ENCODE measurements at places on chromosomes 3 and 15.

DNA sequence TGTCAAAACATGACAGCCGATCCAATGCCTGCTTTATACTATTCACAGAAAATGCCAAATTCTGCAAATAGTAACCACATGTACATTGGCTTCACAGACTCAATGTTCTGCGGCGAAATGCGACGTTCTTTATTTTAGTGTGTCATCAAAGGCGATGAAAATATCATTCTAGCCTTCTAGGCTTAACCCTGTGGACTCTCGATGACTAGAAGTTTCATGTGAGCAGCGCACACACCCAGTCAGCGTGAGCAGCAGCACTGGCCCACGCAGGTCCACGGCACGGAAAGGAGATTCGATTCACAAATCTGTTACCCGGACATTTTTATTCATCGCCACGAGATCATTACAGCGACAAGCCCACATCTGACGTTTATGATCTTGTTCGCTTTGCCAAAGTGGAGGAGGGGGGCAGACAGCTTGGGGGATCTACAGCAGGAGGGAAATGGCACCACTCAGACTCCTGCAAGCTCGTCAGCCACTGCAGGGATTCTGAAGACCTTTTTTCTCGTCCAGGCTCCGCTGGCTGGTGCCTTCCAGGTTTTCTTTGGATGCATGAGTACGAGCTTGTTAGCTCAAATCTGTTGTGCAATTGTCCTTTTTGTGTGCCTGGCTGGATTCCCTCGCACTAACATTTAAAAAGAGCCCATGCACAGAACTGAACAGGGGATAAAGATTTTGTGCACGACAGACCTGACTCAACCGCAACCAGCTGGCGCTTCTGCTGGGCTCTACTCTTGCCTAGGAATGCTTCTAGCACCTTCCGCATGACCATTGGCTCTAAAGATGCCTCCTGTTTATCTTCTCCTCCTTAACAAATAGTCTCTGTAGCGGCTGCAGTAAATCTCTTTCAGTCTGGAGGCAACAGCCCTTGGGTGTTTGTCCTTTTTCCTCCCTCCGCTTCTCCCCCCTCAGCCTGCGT lies 938.4 kb downstream of the MCTP2 start:
- no peak for DNase-seq

DNA sequence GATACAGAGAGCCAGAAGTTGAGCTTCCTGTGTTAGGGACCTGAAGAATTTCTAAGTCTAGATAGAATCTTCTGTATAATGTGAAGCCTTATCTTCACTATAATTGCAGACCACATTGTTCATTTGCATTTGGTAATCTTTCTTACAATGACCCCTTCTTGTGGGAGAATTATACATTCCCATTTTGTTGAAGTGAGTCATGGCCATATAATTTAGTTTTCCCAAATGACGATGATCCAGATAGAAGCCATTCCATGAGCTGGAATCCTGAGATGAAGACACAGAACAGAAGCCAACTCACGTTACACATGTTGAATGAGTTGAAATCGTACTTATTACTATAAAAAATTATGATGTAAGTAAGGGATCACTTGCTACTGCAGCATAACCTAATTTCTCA lies 187.8 kb downstream of the TUSC7 start:
- no peak for DNase-seq

GRCh38 chr3:188754267-188754666 lies 417.5 kb upstream of the TPRG1 start:
- no peak for DNase-seq

DNA sequence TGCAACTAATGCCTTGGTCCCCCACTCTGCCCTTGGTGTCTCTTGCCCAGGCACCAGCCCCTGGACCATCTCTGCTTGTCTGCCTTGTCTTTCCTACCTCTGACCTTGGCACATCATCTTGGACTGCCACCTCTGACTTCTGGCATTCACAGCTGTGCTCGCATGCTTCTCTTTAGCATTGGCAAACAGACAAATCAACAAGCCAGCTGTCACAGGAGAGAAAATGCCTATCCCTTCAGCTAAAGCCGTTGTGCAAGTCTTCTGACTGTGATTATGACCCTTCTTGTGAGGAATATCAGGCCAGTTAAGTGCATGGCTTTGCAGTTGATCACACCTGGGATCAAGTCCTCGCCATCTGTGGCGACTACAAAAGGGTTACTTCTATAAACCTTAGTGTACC lies 84.6 kb downstream of the PRICKLE2 start:
- DNase-seq: no peak

GRCh38 chr3:196354132-196354531 lies 15.9 kb upstream of the TM4SF19 start:
- DNase-seq: no peak

GRCh38 chr15:96197721-96198120 lies 132.8 kb upstream of the NR2F2 start:
- DNase-seq: no peak

DNA sequence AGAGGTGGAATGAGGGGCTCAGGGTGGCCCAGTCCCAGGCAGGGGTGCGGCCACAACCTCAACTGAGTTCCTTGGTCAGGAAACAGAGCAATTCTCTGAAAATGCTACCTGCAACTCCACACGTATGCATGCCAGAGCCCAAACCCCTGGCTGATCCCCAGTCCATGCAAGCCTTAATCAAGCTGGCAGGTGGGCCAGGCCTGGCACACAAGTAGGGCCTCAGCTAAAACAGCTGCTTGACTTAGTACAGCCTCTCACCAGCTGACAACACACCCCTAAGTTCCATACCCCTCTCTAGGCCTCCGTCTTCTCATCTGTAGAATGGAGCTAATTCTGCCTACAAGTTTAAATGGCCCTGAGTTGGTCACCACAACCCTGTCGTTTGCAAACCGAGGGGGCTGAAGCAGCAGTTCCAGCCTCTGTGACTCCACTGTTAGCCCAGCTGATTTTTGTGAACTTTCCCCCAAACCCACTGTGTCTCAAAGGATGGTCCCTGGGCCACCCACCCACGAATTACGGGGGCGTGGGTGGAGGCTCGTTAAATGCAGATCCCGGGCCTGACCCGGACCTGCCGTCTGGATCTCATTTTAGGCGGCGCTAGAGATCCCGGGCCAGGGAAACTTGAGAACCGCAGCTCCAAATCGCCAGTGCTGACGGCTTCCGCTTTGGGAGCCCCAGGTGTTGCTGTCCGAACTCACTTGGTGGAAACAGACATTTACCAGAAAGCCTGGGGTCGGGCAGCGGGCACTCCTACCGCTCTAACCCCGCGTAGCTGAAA lies 927 bp downstream of the CHDH start:
- DNase-seq: no peak

DNA sequence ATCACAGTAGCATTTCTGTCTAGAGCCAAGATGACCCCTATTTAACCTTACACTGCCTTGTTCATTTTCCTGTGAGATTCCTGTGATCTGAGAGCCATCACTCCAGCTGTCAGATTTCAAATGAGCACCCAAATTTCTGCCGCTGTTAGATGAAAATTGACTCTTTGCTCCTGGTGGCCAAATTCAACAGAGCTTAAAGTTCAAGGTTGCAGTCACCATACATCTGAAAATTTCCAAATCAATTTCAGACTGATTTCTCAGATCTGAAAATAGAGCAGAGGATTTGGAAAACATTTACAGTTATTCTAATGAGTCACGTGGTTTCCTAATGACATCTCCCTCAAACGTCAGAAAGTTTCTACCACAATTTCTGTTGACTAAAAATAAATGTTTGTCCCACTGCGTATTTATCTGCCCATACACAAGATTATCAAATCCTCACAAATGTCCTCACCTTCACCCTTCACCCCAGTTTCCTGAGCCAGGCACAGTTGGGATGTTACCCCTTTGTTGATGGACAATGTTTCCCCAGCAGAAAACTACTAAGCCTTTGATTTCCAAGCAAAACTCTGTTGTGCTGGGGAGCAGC lies 16.4 kb downstream of the HDC start:
- no peak for DNase-seq

- DNase-seq: no peak
These were observed 112.1 kb downstream of the SEMA5B start for GRCh38 chr3:122915300-122916055.

- DNase-seq: no peak
These were observed 1184.6 kb upstream of the EPHA6 start for GRCh38 chr3:95629802-95630201.

DNA sequence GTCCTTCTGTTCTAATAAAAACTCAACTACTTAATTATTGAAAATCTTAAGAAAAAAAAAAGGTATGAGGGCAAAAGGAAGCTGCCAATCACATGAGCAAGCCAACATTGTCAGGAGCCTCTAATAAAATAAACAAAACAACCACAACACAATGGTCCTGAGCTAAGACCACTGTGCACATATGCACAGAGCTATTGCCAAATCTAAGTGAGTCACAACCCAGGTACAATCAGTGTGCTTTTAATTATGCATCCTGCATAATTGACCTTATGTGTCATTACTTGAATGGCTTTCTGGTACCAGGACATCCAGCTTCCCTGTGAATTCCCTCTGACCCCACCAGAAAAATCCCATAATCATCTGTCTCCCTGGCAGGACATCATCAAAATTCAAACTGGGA lies 639.8 kb downstream of the MAGI1 start:
- no peak for DNase-seq

DNA sequence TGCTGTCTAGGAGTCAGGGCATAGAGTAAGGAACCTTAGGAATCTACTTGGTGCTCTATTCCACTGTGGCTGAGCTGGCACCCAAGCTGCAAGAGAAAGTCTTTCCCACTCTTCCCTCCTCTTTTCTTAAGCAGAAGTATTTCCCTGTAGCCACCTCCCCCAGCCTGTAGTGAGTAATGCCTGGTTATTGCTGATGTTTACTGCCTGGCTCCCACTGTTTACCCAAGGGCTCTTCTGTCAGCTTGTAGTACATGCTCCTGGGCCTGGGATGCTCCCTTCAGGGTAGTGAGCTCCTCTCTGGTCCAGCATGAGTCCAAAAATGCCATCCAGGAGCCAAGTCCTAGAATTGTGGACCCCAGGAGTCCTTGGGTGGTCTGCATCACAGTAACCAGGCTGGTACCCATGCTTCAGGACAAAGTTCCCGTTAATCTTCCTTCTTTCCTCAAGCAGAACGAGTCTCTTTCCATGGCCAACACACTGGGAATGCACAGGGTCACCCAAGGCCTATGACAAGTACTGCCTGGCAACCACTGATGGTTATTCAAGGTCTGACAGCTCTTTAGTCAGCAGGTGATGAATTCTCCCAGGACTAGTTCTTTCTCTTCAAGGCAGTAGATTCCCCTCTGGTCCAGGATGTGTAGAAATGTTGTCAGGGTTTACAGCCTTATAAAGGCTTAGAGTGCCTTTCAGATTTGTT lies 17.6 kb downstream of the GALK2 start:
- DNase-seq: no peak

- DNase-seq: no peak
These were observed 335.8 kb downstream of the ZIC1 start for GRCh38 chr3:147744967-147745366.

DNA sequence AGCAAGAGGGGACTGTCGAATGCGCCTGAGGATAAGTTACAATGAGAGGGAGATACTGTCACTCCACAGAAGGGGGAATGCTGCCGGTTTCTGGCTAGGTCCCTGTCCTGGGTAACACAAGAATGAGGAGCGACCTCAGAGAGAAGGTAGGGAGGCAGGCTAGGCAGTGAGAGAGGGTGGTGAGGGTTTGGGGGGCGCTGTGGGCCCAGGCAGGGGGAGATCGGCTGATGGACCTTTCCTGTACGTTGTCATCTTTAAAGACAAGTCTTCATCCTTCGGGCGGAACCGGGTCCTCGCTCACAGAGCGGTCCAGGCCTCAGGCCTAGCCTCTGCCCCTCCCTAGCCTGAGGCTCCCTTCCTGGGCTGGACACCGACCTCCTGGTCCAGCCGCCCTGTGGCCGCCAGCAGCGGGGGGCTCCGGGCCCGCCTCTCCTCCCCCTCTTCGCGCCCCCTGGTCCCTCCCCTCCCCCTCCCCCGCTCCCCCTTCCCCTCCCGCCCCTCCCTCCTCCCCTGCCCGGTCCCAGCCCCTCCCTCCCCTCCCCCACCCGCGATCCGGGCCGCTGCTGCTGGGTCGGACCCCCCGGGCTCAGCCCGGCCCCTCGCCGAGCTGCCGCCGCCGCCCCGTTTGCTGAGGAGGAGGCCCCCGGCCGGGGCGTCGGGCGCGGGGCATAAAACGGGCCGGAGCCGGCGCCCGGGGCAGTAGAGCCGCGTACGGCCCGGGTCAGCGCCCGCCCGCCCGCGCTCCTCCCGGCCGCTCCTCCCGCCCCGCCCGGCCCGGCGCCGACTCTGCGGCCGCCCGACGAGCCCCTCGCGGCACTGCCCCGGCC lies at the start of gene CHRD:
TSS of gene CHRD (plus strand) at position 697 of the 827 bp plus-strand sequence. CDS start 265 bp downstream, outside the sequence.
- DNase-seq: no peak

- DNase-seq: no peak
These were observed 253.7 kb upstream of the THBS1 start for GRCh38 chr15:39327005-39327730.

DNA sequence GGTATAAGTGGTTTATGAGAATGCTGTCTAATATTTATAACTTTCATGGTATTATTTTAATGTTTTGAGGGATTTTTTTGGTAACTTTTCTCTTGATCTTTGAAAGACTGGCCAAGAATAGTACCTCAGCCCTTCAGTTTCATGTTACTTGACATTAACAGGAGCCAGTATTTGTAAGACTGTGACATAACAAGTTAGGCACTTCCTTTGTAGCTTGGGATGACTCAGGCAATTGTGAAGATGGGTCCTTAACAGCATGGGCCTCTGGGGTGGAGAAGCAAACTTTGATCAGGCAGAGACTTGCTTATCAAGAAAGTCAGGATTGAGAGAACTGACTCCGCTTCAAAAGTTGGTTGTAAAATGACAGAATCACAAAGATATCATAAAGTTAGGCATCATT lies 9.5 kb downstream of the LRRC49 start:
- DNase-seq: no peak

GRCh38 chr3:25469558-25469957 lies 41.5 kb downstream of the RARB start:
- no peak for DNase-seq

GRCh38 chr3:123722021-123722420 lies 137.2 kb upstream of the HACD2 start:
- no peak for DNase-seq

- DNase-seq: no peak
These were observed 17.6 kb upstream of the ST8SIA2 start for GRCh38 chr15:92376109-92376508.

- DNase-seq: no peak
These were observed 51.8 kb upstream of the DGKG start for GRCh38 chr3:186413615-186414415.

GRCh38 chr3:10883478-10884234 lies 67.6 kb downstream of the SLC6A11 start:
- DNase-seq: no peak

DNA sequence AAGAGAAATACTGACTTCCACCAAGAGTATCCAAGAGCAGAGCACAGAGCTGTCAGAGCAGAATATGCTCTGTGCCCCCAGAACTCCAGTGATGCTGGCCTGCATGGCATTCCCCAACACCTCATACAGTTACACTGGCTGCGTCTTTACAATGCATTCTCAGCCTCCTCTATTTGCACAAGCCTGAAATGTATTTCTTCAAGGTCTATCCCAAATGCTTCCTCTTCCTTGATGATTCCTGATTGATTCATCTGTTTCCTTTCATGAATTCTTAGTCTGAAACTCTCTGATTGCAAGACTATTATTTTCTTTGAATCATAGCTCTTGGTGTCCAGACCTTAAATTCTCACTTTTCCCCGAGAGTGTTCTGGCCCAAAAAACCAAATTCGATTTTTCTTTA lies 664.7 kb downstream of the MECOM start:
- DNase-seq: no peak

GRCh38 chr15:73908030-73908821 lies 18.0 kb upstream of the LOXL1 start:
- no peak for DNase-seq

GRCh38 chr3:192433704-192434103 lies 293.6 kb downstream of the FGF12 start:
- DNase-seq: no peak

GRCh38 chr3:148951599-148952361 lies 39.6 kb upstream of the GYG1 start:
- DNase-seq: no peak

GRCh38 chr3:10505050-10505790 lies at the start of gene ATP2B2:
ATP2B2 (minus strand) TSS chr3:10505586; CDS start chr3:10449543, 56,043 bp downstream.
- DNase-seq: no peak
